ENCODE measurements at places on chromosomes 1 and 21.

DNA sequence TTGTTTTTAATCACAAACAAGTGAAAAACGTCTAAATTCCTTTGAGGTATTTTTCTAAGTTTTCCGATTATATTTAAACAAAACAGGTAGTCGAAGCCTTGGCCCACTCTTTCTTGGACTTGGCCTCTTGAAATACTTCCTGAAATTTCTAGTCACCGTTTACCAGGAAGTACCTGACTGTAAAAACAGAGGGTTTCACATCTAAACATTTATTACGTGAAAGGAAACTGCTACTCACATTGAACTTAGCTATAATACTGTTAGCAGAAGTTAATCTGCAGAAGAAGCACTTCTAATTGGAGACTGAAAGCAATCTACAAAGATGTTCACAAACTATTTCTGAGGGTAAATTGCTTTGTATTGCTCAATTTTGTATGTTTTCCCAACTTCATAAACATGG, 526.0 kb upstream of the ADGRL4 start:
- DNase-seq = no peak

DNA sequence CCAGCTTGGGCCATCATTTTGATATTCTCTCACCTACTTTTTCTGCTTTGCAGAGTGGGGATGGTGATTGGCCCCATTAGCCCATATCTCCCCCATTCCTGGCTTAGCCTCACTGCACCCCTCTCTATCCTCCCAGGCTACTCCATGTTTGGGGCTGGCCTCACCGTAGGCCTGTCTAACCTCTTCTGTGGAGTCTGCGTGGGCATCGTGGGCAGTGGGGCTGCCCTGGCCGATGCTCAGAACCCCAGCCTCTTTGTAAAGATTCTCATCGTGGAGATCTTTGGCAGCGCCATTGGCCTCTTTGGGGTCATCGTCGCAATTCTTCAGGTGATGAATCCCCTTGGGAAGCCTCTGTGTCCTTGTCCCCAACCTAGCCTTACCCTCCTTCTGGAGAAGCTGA, 2.1 kb upstream of the B4GALT2 start:
- no peak for DNase-seq

DNA sequence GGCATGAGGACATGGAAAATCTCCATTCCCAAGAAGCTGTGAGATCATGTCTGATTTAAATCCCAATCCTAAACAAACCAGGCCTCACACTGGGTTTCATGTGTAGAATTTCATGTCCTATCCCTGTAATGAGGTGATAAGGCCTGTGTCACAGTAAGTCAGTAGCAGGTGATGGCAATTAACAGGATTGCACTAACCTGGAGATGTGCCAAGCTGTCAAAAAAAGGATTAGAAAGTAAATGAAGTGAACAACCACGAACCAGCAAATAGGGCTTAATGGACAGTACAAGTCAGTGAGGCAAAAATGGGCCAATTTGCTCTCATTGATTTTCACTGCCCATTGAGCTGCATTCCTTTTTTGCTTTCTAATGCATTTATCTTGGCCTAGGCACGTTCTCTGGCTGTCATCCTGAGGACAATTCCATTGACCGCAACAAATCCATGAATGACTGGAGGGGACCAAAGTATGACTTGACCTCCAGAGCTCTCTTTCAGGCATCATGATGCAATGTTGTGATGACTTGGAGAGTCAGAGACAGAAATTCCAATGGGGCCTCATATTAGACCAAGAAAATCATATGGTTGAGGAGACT, 673.6 kb upstream of the ADGRL2 start:
- DNase-seq = no peak

- no peak for DNase-seq
These were observed 96.5 kb upstream of the WNT4 start for GRCh38 chr1:22239378-22239777.

DNA sequence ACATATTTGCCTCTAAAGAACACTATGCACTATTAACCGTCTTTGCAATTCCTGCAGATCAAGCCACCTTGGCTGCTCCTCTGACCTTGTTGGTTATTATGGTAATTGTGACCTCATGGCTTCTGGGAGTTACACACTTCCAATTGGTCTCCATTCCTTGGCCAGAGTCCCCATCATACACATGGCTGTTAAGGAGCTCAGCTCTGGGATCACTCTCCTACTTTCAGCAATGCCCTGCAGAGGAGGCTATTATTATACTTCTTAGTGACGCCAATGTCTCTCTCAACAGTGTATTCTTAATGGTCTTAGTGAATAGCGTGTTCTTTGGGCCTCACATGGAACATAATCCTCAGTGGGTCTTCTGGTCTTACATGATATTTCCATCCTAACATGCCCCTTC, 10.0 kb upstream of the JAK1 start:
- DNase-seq = no peak

DNA sequence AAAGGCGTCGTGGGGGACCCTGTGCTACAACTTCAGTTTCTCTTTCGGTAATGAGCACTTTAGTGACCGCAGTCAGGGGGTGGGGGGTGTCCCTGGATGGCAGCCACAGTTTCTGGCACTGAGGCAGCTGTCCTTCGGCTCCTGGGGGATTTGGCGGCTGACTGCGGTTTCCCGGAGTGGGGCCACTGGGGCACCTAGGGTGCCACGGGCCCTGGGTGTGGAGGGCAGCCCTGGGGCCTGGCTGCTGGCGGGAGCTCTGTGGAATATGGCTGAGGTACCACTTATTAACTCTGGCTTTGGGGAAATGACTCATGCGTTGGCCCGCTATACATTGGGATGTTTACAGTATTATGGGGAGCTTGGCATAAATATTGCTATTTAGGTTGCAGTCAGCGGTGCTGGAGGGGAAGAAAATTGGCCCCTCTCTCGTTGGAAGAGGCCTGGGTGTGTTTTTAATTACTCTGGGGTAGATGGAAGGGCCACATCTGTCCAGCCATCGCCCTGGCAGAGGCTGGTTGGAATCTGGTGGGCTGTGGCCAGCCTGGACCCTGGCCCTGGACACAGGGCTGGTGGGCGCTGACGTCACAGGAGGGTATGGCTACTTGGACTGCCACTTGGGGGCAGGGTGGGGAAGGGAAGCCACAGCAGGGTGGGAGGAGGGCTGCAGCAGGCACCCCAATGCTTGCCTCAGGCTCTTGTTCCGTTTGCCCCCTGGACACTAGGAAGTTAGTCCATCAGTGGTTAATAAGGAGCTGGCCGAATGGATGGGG, 2.0 kb downstream of the EPHB2 start:
- no peak for DNase-seq

DNA sequence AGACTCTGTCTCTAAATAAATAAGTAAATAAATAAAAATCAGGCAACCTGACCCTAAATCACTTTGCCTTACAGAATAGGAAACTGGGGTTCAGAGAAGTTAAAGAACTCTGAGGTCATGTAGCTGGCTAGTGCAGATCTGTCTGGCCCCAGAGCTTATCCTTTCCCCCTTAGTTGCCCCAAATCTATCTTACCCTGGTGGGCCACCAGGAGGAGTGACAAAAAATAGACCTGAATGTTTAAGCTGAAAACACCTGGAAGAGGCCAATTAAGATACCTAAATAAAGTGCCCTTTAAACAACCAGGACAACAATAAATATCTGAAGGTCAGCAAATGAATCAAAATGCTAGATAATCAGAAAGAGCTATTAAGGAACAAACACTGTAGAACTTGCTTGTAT, 59.7 kb downstream of the TEX35 start:
- no peak for DNase-seq

DNA sequence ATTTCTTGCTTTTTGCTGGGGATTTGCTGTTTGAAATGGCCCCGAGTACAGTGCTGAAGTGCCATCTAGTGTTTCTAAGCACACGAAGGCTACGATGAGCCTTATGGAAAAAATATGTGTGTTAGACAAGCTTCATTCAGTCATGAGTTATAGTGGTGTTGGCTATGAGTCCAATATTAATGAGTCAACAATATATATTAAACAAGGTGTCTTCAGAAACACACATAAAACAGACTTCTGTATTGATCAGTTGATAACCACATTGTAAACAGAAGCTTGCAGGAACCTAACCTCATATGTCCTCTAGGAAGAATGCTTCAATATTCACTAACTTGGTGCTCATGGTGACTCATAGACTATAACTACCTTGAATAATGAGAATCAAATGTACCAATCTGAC, 1.7 kb upstream of the GJB5 start:
- DNase-seq = no peak
